Small intestine (tissue), 16 donors: ENCODE measurements at places on chromosomes 16 and 17.

GRCh38 chr16:77686385-77686784 lies 35.9 kb upstream of the NUDT7 start:
- DNase-seq: no peak

- DNase-seq: no peak
Observed at GRCh38 chr17:43966276-43966675, 12.5 kb upstream of the PYY start.

DNA sequence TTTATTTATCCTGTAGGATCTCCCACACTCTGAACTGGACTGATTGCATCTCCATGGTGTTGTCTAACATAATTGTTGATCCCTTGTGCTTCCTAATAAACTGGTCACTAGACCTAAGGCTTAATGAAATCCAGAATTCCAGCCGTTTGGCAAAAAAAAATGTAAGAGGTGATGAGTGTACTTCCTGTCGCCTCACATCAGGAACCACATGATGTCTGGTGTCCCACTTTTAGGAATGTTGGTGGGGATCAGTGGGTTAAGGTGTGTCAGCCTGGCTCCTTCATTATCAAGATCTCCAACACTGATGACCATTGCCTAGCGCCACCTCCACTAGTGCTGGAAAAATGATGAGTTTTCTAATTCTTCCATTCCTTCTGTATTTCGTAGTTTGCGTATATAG lies 18.6 kb upstream of the LONP2 start:
- no peak for DNase-seq

DNA sequence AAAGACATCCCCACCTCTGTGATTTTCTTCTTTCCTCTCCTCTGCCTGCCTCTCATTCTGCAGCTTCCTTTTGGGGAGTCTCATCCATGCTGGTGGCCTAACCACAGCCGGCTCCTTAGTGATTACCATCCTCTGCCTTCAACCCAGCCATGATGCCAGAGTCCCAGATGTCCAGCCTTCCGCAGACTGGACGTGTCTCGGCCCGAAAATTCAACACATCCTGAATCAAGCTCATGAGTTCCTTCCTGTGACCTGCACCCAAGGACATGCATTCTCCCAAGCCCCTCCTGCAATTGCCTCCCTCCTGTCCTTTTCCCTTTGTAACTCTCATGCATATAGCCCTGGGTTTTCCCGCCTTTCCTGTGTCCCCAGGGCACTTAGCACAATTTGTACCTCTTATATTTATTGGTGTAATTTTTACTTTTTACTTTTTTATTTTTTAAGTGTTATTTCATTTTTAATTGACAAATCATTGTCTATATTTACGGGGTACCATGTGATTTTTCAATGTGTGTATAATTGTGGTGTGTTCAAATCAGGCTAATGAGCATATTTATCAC lies 1.2 kb upstream of the SLC13A5 start:
- DNase-seq: no peak

DNA sequence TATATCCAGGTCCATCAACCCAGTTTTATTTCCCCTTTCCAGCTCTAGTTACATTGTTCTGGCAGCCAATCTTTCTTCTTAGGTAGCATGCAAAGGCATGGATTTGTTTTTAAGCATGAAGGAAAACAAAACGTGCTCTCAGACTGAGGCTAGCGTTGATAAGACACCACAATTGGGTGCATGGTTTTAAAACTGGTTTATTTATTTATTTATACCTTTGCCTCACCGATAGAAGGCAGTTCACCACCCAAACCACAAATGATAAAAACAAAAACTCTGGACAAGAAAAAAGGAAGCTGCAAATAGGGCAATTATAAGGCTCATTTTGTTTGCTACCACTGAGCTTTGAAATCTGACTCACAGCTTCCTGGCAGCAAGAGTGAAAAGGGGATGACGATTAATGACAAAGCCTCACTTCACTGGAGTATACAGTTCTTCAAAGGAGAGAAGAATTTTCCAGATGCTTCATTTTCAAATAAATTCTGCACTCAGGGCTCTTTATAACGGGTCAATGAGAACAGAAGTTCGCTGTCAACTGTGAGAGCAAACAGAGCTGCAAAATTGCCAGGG lies 278.4 kb upstream of the IRX5 start:
- no peak for DNase-seq
